ENCODE measurements at places on chromosomes 7 and 10. TPM values are rescaled to one million over a fixed set of nuclear protein-coding genes. Genes with fewer than 3 reads are reported as not detected.

Gene BAIAP2L1
- total RNA-seq: 0.36 TPM

Gene EZH2
- total RNA-seq: 1.9 TPM

Gene TFEC
- total RNA-seq: 5.7 TPM

Gene EPC1
- 46.2 TPM for total RNA-seq

Gene CCL24
- total RNA-seq: not detected

Gene ADAM22
- total RNA-seq: 3.5 TPM

Gene CYP3A4
- total RNA-seq: not detected

Gene TBC1D12
- 24.4 TPM for total RNA-seq

Gene ANKRD16
- 8.9 TPM for total RNA-seq

Gene DNAJC1
- 51.9 TPM for total RNA-seq

DNA sequence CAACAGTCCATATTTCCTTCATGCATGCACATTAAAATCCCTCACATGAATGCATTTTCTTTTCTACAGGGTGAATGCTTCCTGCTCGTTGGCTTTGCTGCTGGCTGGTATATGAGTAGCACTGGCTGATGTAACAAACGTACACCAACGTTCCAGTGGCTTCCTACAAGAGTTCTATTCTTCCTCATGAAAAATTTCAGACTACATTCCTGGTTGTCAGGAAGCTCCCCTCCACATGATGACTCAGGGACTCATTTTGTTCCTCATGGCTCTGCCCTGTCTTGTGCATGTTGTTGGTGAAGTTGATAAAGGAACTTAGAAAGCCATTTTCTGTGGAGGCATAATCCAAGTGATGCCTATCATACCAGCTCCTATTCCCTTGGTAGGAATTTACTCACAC lies 470.7 kb upstream of the KLF6 start:
- DNase-seq: no peak

DNA sequence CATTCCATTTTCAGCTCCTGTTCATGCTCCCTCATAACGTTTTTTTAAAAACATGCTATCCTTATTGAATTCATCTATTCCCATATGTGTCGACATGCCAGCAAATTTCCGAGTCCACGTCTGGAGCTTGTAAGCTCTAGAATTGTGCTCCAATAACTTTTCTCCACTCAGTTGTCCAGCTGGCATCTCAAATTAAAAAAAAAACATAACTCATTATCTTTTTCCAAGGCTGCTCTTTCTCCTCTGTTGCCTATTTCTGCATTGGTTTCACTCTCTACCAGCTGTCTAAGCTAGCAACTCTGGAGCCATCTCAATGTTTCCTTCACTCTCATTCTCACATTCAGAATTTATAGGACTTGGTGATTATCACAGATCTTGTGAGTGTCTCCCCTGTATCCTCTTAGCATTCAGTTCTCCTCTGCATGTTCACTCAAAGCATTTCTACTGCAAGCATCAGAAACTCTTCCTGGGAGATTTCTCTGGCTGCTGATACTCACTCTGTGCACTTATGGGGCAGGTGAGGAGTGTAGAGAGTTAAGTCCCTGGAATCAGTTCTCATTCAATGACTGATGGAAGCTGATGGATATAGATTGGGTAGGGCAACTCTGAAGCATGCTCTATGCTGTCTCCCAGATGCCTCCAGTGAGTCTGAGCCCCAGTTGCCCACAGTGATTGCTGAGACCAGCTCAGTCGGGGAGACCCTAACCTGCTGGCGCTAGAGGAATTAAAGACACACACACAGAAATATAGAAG lies 6.7 kb upstream of the DLD start:
- DNase-seq: no peak

- DNase-seq: peak; percentile 64
These were observed 6.6 kb downstream of the RASGEF1A start for GRCh38 chr10:43260117-43260761.

DNA sequence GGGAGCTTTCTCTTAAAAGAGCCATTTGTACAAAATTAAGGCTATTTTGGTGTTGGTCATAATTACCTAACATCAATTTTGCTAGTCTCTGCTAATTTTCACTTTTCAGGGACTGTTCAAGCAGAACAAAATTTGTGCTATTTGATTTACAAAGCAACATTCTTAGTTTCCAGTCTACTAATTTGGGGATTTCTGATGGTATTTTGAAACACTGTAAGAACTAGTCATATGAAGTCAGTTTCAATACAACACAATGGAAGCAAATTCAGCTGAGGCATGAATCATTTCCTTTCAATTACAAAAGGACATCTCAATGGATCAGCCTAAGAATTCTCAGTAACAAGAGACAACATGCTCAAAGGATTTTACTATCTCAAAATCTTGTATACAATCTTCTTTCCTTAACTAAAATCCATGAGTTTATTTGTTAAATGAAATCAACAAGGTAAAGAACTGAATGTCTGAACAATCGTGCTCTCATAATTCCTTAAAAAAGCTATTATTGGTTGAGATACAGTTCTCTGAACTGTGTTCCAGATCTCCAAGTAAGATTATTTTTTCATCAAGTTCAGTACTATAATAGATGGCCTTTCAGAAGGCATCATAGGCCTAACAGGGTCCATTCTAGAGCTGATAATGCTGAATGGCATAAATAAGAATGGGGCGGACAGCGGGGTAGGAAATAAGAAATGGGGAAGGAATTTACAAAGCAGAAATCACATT lies 144.6 kb downstream of the NRCAM start:
- no peak for DNase-seq

- no peak for DNase-seq
These were observed 42.6 kb upstream of the STRIP2 start for GRCh38 chr7:129391546-129392171.

- no peak for DNase-seq
These were observed 807.7 kb upstream of the ZWINT start for GRCh38 chr10:57168611-57169240.

- DNase-seq: no peak
These were observed 73.0 kb upstream of the BMPER start for GRCh38 chr7:33832271-33832721.

- DNase-seq: no peak
These were observed 27.7 kb downstream of the TDRD1 start for GRCh38 chr10:114206902-114207301.

DNA sequence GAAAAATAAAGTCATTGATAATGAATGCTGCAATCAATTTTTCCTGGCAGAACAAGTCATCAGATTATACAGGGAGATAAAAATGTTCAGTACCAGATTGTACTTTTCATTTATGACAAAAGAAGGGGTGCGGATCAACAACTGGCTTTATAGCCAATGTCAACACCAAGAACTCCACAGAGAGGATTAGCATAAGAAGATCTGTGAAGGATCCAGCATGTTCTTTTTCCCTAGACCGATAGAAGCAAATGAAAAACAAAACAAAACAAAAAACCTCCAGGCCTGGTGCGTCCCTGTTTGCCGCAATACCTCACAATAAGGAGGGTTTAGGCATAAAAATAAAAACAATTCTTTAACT lies 34.7 kb upstream of the PRKAR2B start:
- no peak for DNase-seq

DNA sequence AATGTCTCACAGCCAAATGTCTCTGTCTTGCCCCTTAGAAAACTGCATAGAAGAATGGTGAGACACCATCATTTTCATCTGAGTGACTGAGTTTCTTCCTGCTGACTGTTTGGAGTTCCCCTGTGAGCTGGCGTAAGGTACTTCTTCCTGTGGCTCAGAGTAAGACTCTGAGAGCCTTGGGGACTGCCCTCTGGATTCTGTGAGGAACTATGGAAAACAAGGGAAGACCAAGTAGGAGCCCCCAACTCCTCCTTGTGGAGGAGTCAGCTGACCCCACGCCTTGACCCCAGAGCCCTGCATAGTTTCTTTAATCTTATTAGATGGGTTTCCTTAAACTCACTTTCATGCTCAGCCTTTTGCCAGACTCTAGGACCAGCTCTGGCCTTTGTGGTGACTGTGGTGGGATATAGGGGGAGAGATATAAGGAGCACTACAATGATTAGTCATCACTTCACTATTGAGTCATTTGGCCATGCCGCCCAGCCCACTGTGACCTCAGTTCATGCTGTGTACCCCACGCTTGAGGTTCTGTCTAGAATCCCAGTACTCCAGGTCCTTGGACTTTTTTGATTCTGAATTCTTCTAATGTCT lies 51.8 kb upstream of the FAM133B start:
- DNase-seq: no peak

- DNase-seq: no peak
These were observed 37.2 kb upstream of the CUL1 start for GRCh38 chr7:148661471-148661870.

- no peak for DNase-seq
These were observed 55.6 kb upstream of the BET1 start for GRCh38 chr7:94059746-94060145.

- no peak for DNase-seq
These were observed 18.5 kb downstream of the DDIT4 start for GRCh38 chr10:72292223-72292691.

- peak; percentile 78 for DNase-seq
These were observed 1.3 kb downstream of the TYSND1 start for GRCh38 chr10:70145166-70145665.

GRCh38 chr10:113552701-113553100 lies at the start of gene HABP2:
HABP2 (plus strand) TSS chr10:113553053; CDS start chr10:113553122, 69 bp downstream.
- DNase-seq: no peak

DNA sequence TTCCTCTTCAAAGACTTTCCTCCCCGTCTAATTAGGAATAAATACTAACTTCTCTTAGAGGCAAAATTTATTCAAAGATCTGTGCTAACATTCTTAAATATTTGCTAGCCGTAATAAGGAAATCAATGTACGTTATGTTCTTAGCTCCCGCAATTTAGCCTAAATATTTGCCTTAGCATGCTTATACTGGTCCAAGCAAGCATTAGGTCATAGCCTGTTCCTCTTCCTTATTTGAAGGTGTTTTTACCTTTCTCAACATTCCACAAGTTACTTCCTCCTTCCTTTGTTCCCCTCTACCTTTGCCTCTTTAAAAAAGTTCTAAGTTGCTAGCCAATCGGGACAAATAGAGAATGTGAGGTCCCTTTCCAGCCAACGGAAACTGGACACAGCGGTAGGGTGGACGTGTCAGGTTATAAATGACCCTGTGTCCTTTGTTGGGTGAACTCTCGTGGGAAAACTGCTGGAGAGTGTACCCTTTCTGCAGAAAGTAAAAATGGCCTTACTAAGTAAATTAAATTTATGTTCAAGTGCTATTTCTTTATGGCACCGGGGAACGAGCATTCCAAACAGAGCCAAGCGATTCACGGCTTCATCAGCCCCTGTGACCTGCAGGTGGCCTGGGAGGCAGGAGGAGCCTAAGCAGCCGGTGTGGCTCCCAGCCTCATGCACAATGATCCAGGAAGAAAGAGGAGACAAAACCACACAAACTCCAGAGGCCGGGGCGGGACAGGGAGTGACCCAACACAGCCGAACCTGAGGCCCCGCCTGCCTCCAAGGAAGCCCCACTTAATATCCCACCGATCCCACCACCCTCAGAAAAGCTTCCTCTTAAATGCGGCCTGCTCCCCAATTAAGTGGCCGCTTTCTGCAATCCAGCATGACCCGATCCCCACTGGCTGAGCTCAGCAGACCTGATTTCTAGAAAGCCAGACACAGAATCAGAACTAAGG lies 67.0 kb downstream of the ZRANB1 start:
- DNase-seq: peak; percentile 63

GRCh38 chr10:5078547-5079180 lies 15.6 kb upstream of the AKR1C3 start:
- DNase-seq: no peak

DNA sequence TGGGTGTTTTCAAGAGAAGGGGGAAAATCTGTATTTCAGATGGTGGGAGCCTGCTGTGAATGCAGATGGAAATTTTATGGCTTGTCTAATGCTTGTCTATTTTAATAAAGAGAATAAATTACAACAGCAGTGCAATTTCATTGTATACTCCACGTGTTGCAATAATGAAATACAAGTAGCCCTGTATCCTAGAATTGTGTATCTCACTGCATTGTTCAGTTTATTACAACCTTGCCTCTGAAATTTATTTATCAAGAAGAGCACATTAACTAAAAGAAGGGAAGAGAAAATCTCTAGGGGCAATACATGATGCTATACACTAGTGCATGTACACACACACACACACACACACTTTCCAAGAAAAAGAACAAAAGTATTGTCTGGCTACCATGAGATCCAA lies 21.8 kb downstream of the ANK3 start:
- no peak for DNase-seq

DNA sequence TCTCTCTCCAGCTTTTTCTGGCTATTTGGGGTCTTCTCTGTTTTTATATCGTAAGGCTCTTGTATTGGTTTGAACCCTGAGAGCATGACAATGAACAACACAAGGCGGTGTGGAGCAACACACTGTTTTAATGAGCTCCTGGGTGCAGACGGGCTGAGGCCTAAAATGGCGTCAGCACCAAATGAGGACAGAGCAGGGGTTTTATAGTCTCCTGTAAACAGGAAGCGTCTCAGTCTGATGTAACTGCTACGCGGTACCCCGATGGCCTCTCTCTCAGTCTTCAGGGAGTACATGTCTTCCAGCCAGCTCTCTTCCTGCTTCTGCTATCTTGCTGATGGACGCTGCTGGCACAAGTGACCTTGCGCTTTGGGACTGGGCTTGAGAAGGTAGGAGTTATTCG lies 95.9 kb upstream of the CCDC71L start:
- DNase-seq: no peak

DNA sequence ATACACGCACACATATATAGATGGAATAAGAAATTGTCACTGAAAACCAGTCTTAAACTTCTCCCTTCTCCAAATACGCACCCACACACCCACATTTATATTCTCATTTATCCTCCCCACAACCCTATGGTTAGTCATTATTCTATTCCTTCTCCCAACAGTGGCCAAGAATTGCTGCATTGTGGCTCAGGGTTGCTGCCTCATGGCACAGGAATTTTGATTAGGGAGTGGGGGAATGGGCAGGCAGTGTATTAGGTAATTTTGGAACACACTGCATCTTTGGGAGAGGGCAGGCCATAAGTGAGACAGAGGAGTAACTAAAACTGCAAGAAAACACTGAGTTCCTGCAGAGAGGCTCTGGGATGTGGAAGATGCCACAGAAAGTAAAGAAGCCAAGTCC lies 35.7 kb downstream of the NAPEPLD start:
- no peak for DNase-seq

GRCh38 chr7:16652240-16652583 lies 6.2 kb downstream of the BZW2 start:
- DNase-seq: no peak

- DNase-seq: no peak
These were observed 7.6 kb upstream of the ORAI2 start for GRCh38 chr7:102425639-102426267.

Data from sigmoid colon (tissue), 7 donors.